Right cardiac atrium (tissue), 5 donors: ENCODE measurements at places on chromosomes 1 and 21. TPM values are rescaled to one million over a fixed set of nuclear protein-coding genes. Genes with fewer than 3 reads are reported as not detected.

Gene ACBD3
- 26.4 TPM for total RNA-seq

GRCh38 chr1:83555871-83556270, 443.1 kb downstream of the TTLL7 start:
- no peak for DNase-seq

Gene GJA8
- total RNA-seq, result not detected

- DNase-seq, result no peak
These were observed 11.7 kb downstream of the TNFSF18 start for GRCh38 chr1:173038875-173039554.

- peak; percentile 56 for DNase-seq
These were observed 404 bp downstream of the NR0B2 start for GRCh38 chr1:26913389-26913753.

DNA sequence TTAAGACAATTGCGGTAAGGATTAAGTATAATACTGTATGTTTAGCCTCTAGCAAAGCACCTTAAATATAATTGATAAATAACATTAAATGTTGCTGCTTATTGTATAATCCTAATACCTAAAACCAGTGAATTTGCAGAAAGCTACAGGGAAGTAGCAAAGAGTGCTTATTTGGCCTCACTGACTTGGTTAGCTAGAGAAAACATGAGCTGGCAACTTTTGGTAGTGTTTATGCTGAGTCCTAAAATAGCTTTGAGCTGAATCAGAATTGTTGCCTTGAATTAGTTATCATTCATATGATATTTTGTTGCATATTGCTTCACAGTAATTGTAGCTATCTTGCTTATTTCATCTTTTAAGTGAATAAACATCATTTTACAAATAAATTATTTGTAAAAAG, 3.5 kb downstream of the TRIM67 start:
- no peak for DNase-seq

- no peak for DNase-seq
These were observed 6.3 kb upstream of the CAMSAP2 start for GRCh38 chr1:200732438-200732837.

- DNase-seq, result no peak
These were observed 286.8 kb upstream of the PLD5 start for GRCh38 chr1:242811092-242811840.
